Activated CD8-positive, alpha-beta memory T cell treated with anti-CD3 and anti-CD28 coated beads, Interleukin-2, amount 10 ng/mL, durations not matched to agents 7 days and 5 days (primary cell): ENCODE measurements at places on chromosomes 12 and 14. TPM values are rescaled to one million over a fixed set of nuclear protein-coding genes. Genes with fewer than 3 reads are reported as not detected.

DNA sequence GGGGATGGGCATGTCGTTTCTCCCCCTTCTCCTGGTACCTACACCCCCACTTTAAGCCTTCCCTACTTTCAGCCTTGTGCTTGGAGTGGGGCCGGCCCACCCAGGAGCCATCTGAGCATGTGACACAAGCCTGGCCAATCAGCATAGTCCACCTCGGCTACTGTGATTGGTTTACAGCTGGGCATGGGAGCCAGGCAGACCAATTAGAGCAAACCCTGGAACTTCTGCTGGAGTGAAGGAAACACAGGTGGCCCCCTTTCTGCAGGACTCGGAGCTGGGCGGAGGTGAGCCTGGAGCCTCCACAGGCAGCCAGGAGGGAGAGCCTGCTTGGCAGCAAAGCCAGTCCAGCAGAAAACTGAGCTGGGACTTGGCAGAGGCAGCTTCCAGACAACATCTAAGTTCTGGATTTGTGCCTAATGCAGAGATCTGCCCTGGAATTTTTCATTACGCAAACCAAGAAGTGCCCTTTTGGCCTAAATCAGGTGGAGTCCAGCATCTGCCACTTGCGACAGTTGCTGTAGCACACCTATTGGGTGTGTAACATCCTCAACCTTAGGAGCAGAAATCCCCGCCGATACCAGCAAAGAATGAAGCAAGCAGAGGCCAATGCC is 59.5 kb downstream of the SCARB1 start:
- H3K27me3 ChIP-seq: no peaks in the 10 kb centered on the region
- peaks cover 1% of the 10 kb centered on the region for H3K36me3 ChIP-seq
- no peak overlapping the region for H3K4me3 ChIP-seq
- no peak overlapping the region for H3K27ac ChIP-seq

GRCh38 chr12:81610955-81611889 is 147.9 kb downstream of the PPFIA2 start:
- no peak for DNase-seq
- no peaks in the 10 kb centered on the region for H3K27me3 ChIP-seq
- no peaks in the 10 kb centered on the region for H3K4me1 ChIP-seq
- no peaks in the 10 kb centered on the region for H3K36me3 ChIP-seq

The MYRFL gene
- total RNA-seq: not detected

The PTGER2 gene
- total RNA-seq: 97.6 TPM

The HELB gene
- 19.1 TPM for total RNA-seq

The RHOJ gene
- not detected for total RNA-seq

The AVPR1A gene
- total RNA-seq: not detected
